ENCODE measurements at places on chromosomes 4 and X.

DNA sequence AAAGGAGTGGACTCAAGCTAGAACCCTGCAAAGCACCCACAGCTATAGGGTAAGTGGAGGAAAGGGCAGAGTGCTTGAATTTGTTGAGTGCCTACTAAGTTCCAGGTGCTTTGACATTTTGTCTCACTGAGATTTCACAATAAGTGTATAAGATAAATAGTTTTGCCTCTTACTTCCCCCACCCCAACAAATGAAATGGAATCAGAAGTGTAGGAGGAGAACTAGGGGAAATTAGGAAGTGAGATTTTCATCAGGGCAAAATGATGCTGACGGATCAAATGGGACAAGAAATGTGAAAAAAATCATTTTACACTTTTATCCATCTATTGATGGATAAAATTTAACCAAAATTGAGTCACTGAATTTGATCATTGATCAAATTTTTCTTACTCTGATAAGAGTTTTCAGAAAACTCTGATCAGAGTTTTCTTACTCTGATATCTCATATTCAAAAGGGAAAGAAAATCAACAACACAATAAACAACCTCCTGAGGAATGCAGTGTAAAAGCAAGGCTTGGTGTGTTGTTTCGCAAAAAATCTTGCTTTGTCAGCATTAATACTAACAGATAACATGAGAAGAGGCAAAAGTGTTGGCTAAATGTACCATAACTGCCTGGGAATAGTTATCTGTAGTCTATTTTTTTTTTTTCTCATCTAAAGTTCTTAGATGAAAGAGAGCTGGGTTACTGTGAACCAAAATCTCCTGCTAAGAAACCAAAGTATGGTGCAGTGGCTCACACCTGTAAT lies 24.9 kb downstream of the PLAC8 start:
- DNase-seq = no peak

GRCh38 chr4:84897516-84897915 lies 69.0 kb downstream of the WDFY3 start:
- no peak for DNase-seq

DNA sequence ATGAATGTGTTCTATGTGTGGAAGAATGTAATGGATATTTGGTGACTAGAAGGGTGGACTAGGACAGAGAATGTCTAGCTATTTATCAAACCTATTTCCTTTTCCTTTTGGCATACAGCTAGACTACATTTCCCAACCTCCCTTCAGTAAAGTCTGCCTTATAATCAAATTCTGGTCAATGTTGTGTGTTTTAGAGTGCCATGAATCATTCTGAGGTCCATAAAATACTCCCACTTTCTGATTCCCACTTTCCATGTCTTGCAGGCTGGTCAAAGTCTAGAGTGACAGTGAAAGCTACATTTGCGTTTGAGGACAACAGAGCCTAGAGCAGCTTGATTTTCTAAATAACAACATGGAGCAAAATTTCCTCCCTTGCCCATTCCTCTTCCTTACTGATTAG lies 217.2 kb downstream of the UGT8 start:
- DNase-seq = no peak

GRCh38 chr4:87257523-87257922 lies 37.1 kb upstream of the KLHL8 start:
- DNase-seq = no peak

- DNase-seq = no peak
Observed at GRCh38 chr4:4726051-4726450, 133.4 kb upstream of the MSX1 start.

DNA sequence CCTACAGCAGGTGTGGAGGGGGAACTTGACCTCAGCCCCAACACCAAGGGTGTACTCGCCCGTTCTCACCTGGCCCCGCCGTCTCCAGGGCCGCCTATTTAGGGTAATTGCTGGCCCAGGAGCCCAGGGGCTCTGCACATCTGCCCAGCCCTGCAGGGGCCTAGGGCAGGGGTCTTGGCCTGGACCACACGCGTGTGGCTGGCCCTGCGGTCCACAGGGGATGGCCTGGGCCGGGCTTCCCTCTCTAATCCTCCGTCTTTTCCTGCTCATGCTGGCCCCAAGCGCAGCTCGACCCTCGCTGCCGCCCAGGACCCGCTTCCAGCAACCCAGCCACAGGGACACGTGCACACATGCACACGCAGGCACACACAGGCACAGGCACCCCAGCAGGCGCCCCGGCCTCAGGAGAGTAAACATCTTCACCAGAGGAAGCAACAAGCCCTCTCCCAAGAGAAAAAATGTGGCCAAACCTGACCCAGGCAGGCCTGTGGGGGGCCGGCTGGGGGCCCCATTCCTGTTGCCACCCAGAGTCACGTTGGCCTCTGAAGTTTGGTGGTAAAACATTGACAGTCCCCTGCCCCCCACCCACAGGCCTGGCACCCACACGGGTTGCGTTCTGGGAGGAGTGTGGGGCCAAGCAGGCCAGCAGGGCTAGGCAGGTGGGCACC lies 24.6 kb upstream of the FGFR3 start:
- no peak for DNase-seq

- DNase-seq = no peak
Observed at GRCh38 chrX:149433051-149433450, 72.1 kb downstream of the IDS start.

GRCh38 chr4:28350485-28350884 lies 1489.8 kb downstream of the STIM2 start:
- peak; percentile 49 for DNase-seq

GRCh38 chr4:92970996-92971395 lies 667.2 kb downstream of the GRID2 start:
- DNase-seq = no peak

- DNase-seq = no peak
Observed at GRCh38 chrX:23832721-23833120, 49.7 kb downstream of the SAT1 start.

DNA sequence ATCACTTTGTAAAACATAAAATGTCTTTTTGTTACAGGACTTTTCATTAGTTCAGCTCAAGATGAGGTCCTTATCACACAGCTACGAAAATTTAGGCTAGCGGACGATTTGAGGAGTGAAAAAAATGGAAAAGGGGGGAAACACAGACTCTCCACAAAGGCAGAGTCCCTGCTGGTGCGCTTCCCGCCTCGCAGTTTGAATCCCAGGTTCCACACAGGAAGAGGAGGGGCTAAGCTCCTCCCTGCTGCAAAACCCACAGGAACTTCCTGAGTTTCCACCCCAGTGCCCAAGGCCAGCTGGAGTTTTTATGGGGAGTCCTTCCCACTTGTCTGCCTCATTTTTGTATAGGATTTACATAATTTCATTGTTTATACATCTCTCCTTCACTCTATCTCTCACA lies 11.2 kb downstream of the ADAM29 start:
- no peak for DNase-seq

- no peak for DNase-seq
Observed at GRCh38 chr4:121934635-121935034, 17.2 kb downstream of the TRPC3 start.

DNA sequence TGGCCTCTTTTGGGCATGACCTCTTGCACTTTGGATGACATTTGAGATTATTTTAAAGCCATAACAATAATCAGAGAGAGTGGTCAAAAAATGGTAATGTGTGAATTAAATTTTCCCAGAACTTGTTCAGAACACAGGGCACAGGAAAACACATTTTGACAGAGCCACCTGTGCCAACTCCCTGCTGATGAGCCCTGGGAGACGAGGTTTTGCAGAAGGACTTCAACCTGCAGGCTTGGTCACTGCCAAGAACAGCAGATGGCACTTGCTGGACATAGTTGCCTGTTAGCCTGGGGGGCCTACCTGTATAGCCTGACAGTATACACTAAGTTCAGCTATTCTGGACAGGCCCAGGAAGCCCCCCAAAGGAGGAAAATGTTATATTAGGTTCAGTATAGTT lies 277.8 kb upstream of the EMCN start:
- no peak for DNase-seq

DNA sequence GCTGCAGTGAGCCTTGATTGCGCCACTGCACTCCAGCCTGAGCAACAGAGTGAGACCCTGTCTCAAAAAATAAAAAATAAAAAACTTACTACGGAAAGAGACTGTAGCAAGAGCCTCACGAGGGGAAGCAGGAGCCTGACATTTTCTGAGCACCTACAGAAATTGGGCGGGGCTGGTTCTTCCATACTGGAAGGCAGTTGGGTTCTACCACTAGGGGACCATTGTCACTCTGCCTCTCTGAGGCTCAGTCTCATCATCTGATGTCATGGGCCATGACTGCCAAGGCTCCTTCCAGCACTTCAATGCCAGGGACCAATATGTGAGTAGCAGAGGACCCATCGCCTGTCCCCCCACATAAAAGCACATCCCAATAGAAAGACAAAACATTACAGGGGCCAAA lies 8.2 kb downstream of the SH3KBP1 start:
- no peak for DNase-seq

DNA sequence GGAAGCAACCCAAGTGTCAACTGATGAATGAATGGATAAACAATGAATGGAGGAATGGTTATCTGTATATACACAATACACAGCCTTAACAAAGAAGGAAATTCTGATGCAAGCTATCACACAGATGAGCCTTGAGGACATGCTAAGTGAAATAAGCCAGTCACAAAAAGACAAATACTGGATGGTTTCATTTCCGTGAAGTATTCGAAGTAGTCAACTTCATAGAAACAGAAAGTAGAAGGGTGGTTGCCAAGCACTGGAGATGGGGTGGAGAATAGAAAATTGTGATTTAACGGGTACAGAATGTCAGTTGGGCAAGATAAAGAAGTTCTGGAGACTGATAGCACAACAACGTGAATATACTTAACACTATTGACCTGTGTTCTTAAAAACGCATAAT lies 28.2 kb downstream of the CENPU start:
- no peak for DNase-seq

GRCh38 chrX:122272011-122272410 lies 912.1 kb upstream of the GRIA3 start:
- no peak for DNase-seq

DNA sequence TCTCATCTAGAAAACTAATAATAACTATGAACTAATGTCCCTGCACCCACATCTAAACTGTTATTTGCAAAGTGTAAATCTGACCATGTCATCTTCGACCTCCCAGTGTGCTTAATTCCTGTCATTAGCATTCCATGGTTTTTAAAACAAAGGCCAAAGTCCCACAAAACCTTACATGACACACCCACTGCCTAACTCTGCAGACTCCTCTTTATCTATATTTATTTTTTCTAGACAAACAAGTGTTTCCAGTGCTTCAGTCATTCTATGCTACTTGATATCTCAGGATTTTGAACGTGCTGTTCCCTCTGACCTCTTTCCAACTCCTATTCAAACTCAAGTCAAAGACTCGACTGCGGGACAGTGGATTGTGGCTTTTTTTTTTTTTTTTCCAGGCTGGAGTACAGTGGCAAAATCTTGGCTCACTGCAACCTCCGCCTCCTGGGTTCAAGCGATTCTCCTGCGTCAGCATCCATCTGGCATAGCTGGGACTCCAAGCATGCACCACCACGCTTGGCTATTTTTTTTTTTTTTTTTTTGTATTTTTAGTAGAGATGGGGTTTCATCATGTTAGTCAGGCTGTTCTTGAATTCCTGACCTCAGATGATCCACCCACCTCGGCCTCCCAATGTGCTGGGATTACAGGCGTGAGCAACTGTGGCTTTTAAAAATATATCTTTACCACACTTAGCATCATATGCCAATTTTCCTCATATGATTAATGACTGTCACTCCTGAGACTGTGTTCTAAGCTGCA lies 1511.0 kb downstream of the ARAP2 start:
- no peak for DNase-seq

DNA sequence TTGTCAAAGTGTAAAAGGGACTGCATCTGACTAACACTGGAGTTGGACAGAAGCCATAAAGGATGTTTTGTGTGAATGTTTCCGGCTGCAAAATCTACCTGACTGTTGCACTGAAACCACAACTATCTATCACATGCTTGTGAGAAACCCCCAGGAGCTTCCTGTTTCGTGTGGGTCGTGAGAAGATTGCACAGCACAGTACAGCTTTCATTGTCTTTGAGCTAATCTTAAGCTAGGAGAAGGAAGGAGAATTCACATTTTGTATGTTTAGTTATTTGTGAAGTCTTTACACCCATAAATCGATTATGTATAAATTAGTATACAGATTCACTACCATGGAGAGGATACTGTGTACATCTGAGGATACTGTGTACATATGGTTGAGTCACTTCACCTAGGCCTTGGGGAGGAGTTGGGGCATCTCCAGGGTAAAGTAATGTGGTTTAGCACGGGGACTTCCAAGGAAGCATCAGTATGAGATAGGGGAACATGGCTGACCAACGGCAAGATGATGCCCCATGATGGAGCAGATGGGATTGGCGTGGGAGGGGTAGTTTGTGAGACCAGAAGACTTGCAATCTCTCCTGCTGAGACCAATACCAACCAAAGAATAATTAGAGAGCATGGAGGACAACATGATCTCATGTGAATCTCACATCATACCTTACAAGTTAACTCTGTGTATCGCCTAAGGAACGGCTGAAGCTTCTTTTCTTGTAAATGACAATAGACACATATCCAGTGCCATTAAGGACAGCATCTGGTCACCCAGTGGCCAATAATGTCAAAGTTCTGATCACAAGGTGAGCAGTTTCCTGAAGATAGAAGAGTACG lies 43.1 kb upstream of the FAM9C start:
- peak; percentile 36 for DNase-seq

GRCh38 chr4:168654104-168654847 lies 157.4 kb downstream of the PALLD start:
- DNase-seq = no peak

DNA sequence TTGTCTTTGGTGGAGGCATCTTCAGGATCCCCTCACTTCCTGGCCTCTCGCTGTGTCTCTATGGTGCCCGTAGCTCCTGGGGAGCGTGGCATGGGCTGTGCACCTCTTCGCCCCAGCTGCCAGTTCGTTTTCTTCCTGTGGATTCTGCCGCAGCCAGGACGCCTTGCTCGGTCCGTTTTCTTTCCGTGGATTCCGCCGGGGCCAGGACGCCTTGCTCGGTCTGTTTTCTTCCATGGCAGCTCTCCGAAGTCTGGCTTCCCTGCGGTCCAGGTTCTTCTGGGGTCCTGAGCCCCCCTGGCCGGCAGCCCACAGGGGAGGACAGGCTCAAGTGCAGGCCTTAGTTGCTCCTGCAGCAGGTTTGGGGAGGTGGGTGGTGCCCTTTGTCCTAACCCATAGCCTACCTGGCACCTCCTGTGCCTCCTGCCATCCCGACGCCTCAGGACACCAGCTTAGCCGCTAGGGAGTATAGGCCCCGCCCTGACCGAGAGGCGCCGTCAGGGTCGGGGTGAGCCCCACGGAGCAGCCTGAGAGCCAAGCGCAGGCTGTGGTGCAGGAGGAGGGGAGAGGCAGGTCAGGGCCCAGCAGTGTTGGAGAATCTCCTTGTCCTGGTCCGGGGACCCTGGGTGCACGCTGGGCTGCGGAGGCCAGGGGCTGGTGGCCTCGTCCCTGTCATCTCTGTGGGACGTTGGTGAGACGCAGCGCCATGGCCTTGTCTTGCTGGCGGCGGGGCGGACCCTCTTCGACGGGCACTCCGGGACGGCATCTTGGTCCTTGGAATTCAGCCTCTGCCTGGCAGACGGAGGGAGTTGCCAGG lies 27.1 kb downstream of the UVSSA start:
- DNase-seq = no peak

DNA sequence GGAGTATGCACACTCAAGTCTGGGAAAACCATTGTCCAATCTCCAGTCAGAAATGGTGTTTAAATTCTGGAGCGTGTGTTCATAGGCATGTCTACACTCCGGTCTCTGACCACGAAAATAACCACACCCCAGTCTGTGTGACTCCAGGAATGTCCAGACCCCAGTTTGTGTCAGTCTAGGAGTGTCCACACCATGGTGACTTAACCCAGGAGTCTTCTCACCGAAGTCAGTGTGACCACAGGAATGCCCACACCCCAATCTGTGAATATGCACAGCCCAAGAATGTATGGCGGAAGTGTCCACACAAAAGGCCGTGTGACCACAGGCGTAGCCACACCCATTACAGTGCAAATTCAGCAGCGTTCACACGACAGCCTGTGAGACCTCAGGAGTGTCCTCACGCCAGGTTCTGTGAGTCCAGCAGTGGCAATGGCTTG lies 11.4 kb downstream of the FTSJ1 start:
- DNase-seq = peak; percentile 82
